Activated T-cell treated with anti-CD3 and anti-CD28 coated beads for 48 hours (primary cell): ENCODE measurements at places on chromosomes 11 and 22.
A peak's percentile ranks its signal among the peaks of the same experiment; 100 is the strongest.

- no peak for DNase-seq
These were observed 2.3 kb upstream of the PVALB start for GRCh38 chr22:36819112-36819511.

- DNase-seq: no peak
These were observed 64.0 kb downstream of the OTOG start for GRCh38 chr11:17611049-17611448.

DNA sequence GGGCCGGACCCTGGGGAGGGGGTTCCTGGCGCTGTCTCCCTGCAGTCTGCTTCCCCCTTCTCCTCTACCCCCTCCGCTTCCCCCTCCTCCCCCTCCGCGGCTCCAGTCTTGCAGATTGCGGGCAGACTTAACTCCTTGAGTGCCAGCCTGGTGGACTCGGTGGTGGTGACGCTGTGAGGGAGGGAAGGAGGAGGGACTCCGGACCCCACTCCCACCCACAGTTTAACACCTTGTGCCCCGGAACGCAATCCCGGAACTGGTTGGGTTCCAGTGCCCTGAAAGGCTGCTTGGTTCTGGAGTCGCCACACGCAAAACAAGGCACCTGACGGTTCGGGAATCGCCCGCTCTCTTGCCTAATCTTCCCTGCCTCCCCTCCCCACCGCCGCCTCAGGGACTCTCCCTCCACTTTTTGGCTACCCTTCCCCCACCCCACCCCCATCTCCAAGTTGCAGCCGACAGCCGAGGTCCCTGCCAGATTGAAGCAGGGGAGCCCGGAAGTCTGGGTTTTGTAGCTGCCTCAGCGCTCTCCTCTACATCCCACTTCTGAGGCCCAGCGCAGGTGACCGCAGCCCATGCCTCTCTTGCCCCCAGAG lies 3.9 kb upstream of the BCL9L start:
- DNase-seq: peak; percentile 63

GRCh38 chr11:115222218-115222862 lies 281.9 kb downstream of the CADM1 start:
- no peak for DNase-seq

GRCh38 chr22:26477341-26477731 lies 6.2 kb downstream of the HPS4 start:
- DNase-seq: no peak

GRCh38 chr22:39414886-39415285 lies 15.3 kb downstream of the TAB1 start:
- no peak for DNase-seq

GRCh38 chr22:42376711-42377554 lies 55.3 kb downstream of the NFAM1 start:
- no peak for DNase-seq

DNA sequence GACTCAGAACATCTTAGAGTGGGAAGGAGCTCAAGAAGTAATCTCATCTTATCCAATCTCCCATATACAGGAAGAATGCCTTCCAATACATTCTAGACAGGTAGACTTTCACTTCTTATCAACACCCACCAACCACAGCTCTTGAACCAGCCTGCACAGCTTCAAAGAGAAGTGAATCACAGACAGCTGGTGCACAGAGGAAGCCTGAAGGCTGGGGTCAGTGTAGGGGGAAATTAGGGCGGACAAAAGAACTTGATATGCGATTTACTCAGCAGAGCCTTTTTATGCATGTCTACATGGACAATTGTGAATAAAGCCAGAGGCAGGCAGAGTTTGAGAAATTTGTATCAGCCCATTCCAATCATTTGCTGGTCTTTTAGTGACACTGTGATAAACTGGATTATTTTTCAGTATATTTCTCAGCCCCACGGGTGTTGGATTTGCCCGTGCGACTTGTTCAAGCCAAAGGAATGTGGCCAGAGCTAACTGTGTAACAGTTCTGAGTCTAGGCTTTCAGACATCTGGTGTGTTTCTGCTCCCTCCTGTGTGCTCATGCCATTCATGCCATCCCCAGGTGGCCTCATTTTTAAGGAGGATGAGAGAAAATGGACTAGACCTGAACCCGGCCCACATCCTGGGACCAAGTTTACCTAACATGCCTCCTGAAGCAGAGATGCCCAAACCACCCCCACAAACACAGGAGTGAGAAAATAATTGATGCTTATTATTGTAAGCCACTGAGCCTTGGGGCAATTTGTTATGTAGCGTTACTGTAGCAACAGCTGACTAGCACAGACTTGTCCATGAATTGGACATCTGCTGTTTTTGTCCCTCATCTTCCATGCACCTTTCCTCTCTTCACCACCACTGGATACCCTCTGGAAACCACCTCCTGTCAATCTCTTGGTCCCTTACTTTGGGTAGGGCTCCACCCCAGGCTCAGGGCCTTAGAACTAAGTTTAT lies 137.5 kb upstream of the HSD17B12 start:
- DNase-seq: no peak

- no peak for DNase-seq
These were observed 1220.2 kb downstream of the JRKL start for GRCh38 chr11:97610000-97610399.

- DNase-seq: no peak
These were observed 10.5 kb downstream of the RPL27A start for GRCh38 chr11:8693010-8693551.

GRCh38 chr11:122202161-122202950 lies 86.3 kb upstream of the BLID start:
- no peak for DNase-seq

- DNase-seq: no peak
These were observed 21.0 kb downstream of the RPL3 start for GRCh38 chr22:39298241-39298987.

DNA sequence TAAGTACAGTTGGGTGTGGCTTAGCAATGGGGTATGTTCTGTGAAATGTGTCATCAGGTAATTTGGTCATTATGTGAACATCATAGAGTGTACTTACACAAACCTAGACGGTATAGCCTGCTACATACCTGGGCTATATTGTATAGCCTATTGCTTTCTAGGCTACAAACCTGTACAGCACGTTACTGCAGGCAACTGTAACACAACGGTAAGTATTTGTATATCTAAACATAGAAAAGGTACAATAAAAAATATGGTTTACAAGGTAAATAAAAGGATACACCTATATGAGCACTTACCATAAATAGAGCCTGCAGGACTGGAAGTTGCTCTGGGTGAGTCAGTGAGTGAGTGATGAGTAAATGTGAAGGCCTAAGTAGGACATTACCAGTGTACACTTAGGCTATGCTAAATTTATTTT lies 73.1 kb upstream of the GDPD4 start:
- no peak for DNase-seq

- DNase-seq: no peak
These were observed 10.2 kb downstream of the SLC35F2 start for GRCh38 chr11:107848345-107848744.

DNA sequence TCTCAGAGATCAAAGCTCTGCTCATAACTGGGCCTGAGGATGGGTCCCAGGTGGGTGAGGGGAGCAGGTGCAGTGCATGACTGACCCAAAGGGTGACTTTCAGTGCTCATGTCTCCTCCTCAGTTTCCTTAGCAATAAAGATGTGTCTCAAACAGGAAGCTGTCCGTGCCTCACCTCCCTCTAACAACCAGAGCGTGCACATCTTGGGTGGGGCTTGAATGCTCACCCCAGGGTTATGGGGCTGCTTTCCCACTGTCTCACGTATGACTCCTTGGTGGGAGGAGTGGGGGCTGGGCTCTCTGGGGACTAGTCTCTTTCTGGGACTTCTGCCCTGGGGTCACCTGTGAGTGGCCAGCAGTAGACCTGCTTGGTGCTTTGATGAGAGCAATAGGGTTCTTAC lies 53.9 kb upstream of the PHOX2A start:
- no peak for DNase-seq

- no peak for DNase-seq
These were observed 2.9 kb downstream of the PKNOX2 start for GRCh38 chr11:125167292-125167953.

- no peak for DNase-seq
These were observed 106.7 kb upstream of the ASPHD2 start for GRCh38 chr22:26322179-26322905.

DNA sequence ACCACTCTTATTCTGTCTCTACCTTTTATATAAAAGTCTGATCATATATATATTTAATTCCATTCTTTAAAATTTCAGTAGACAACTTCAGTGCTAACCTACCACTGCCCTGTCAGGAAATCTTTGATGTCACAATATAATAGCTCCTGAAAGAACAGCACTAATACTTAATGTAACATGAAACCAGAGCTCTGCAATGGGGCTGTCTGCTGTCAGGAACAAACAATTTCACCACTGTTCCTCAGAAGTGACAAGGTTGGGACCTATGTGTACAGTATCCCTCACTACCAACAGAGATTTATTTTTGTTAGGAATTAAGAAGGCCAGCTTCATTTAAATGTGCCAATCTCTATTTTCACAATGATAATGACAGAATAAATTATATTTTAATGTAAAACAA lies 165.5 kb upstream of the C11orf58 start:
- DNase-seq: no peak

GRCh38 chr11:59999691-60000090 lies 17.3 kb upstream of the OOSP4B start:
- no peak for DNase-seq

DNA sequence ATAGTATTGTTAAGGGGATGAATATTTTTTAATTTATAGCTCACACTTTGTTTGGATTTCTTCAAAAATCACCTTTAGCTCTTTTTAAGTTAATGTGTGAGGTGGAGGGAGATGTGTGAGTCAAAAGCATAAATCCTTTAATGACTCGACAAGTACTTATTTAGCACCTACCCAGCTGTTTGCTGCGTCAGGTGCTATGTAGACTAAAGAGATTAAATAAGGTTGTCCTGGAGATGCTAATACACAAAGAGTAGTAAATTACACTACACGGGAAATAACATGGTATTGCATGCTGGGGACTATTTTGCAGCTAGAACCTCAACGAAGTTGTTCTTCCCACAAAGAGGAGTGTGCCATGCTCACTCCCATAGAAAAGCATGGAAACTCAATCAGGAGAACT lies 583.3 kb upstream of the TENM4 start:
- no peak for DNase-seq

- DNase-seq: no peak
These were observed 147.4 kb downstream of the BBOX1 start for GRCh38 chr11:27187848-27188621.

GRCh38 chr11:80860632-80861031 lies 1419.8 kb upstream of the TENM4 start:
- DNase-seq: no peak

DNA sequence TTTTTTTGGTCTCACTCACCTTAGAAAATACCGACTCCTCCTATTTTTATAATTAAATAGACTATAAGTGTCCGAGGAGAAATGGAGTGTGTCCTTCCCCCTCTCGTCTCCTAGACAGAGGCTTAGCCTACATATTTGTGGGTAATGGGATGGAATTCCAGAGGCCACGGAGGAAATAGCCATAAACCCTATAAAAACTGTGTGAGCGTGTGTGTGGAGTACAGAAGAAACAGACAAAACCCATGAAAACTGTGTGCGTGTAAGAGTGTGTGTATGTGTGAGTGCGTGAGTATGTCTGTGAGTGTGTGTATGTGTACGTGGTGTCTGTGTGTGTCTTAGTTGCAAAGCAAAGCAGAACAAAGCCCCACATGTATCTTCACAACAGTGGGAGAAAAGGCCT lies 883.5 kb downstream of the OPCML start:
- DNase-seq: no peak

DNA sequence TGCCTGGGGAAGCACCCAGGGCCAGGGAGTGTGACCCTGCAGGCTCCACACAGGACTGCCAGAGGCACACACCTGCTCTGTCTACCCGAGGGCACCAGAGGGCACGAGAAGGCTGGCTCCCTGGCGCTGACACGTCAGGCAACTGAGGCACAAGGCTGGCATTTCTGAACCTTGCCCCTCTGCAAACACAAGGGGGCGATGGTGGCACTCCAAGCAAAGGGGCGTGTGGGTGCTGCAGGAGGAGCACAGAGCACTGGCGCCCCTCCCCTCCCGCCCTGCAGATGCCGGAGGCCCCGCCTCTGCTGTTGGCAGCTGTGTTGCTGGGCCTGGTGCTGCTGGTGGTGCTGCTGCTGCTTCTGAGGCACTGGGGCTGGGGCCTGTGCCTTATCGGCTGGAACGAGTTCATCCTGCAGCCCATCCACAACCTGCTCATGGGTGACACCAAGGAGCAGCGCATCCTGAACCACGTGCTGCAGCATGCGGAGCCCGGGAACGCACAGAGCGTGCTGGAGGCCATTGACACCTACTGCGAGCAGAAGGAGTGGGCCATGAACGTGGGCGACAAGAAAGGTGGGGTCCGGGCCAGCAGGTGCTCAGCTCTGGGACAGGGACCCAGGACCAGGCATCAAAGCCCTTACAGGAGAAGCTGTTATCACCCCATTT lies 20.8 kb upstream of the TXNRD2 start:
- peak; percentile 72 for DNase-seq

DNA sequence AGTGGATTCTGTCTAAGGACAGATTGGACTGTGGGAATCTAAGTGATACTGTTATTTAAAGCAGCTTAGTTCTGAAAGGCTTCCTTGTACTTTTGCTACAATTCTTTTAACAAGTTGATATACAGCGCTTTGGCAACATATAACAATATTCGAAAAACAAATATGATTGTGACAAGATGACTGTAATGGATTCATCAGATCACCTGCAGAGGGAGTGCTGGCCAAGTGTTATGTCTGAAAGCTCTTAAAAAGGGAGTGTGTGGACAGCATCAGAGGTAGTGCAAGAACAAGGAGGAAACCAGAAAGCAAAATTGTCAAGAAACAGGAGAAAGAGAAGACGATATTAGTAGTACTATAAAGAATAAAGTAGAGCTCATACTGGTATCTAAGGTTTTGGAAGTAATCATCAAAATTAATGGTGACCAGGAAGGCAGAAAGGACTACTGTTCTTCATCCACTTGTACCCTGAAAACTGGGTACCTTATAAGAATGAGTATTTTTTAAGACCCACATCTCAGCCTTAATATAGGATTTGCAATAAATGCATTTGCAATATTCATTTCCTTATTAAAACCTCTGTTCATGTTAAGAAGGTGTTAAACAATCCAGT lies 1112.0 kb upstream of the CCDC90B start:
- DNase-seq: no peak

DNA sequence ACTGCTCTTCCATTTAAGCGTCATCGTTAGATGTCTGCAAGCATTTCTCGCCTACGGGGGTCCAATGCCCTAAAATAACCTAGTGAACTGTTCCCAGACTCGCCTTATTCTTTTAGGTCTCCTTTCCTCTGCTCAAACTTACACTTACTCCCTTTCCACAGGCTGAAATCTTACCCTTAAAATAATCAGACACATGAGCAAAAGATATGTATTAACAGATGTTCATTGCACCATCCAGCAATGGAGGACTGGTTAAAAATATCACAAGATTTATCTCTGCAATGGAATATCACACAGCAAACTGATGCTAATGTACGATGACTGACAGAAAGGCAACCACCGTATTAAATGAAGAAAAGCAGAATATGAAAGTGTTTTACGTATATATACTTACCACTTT lies 1.6 kb upstream of the CSTF3 start:
- DNase-seq: no peak

DNA sequence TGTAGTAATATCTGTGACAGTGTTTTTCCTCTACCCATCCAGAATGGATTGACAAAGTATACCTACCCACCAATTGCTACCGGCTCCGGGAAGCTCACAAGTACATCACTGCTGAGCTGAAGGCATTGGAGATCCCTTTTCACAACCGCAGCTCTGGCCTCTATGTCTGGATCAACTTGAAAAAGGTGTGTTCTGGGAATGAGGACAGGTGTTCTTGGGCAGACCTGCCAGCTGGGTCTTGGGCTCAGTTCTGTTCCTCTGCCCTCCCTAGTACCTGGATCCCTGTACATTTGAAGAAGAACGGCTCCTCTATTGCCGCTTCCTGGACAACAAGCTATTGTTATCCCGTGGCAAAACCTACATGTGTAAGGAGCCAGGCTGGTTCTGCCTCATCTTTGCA lies 7.8 kb upstream of the ACCS start:
- no peak for DNase-seq
